Left ventricle myocardium inferior (tissue), 1 donor: ENCODE measurements at places on chromosomes 12 and 14. TPM values are rescaled to one million over a fixed set of nuclear protein-coding genes. Genes with fewer than 3 reads are reported as not detected.
A peak's percentile ranks its signal among the peaks of the same experiment; 100 is the strongest.

The IFI27L2 gene
- 56.6 TPM for total RNA-seq

- no peak for DNase-seq
Observed at GRCh38 chr14:57482120-57482519, 11.5 kb downstream of the CCDC198 start.

DNA sequence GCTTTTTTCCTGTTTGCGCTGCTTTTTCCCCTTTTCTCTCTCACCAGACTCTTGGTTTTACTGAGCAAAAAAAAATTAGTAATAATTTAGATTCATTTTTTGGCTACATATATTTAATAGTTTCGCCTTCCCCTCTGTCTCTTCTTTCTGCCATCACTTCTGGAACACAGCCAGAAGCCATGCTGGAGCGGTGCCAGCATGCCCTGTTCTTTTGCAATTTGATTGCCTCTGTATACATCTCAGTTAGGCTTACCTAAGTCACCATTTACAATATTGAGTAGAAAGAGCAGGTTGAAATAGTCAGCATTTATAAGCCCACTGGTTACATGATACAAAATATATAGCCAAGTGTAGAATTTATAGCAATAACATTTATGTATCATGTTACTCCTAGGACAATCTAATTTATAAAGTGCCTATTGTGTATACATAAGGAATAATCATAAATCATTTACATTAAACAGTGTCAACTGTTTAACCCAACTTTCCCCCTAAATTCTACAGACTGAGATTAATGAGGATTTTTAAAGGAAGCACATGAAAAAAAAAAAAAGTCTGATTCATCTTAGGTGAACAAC lies 413.8 kb upstream of the SOX5 start:
- peak; percentile 22 for DNase-seq

The NR2C1 gene
- 40.1 TPM for total RNA-seq

DNA sequence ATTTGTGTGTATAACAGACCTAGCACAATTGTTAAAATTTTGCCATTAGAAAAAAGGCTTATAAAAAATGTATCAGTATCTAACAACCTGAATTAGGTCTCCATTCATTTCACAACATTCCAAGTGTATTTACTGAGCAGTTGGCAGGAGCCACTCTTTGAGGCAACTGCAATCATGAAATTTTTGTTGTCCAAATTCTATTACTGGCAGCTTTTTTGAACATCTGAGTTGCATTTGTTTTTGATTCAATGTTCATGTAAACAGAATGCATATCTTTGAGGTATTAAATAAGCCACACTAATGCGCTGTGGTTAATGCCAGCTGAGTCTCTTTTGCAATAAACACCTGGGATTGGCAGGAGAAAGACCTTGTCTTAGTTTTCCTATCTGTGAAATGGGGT lies 8.7 kb downstream of the KITLG start:
- no peak for DNase-seq

The ADAMTS20 gene
- total RNA-seq, result not detected

The PKP2 gene
- 428 TPM for total RNA-seq

The ACTN1 gene
- 75.4 TPM for total RNA-seq

DNA sequence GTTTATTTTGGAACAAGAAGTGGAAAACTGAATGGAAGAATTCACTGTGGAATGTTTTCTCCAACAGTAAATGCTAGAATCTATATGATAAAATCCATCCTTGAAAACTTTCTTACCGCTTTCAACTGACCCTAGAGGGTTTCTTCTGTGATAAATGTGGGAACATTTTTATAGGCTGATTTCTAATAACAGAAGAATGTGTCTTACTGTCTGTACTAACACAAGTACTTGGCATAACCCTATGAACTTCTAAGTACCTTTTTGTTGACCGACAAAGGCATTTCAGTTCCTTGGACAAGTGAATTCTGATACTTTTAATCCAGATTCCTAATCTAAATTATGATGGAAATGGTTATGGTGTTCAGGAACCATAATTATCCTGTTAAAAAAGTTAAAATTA lies 1109.7 kb upstream of the FLRT2 start:
- no peak for DNase-seq

DNA sequence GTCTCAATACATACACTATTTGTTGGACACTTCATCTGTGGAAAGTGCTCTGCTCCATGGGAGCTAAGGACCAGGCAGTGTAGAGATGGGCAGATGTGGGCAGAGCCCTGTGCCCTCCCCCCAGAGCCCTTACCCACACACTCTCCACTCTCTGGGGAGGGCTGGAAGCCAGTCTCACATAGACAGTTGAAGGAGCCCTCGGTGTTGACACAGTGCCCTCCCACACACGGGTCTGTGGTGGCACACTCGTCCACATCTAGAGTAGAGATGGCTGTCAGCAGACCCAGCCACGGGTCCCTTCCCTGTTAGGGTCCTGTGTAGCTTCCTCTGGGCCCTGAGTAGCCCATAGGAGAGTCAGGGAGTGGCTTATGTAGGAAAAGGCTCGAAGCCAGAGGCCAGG lies 14.3 kb downstream of the ISCA2 start:
- DNase-seq, result no peak

The TMTC2 gene
- 3.4 TPM for total RNA-seq

The NPFF gene
- not detected for total RNA-seq

GRCh38 chr12:121705514-121705913 lies 7.0 kb upstream of the TMEM120B start:
- no peak for DNase-seq

- no peak for DNase-seq
Observed at GRCh38 chr14:92886337-92886736, 36.6 kb upstream of the CHGA start.

DNA sequence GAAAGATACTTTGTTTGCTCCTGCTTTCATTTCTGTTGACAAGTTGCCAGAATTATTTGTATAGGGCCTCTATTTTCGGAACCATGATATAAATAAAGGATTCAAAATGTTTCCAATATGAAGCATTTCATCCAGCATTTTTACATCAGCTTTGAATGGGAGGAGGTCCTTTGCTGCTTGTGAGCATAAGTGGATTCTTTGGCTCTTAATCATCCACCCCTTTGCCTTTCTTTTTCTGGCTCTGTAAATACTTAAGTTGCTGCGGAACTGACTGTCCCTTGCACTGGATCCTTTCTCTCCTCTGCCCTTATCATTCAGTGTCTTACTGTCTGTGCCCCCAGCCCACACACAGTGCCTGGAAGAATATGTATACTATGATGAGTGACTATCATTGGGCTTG lies 357.3 kb upstream of the RGS6 start:
- no peak for DNase-seq

The TAOK3 gene
- total RNA-seq, result 21.4 TPM

The RFX4 gene
- total RNA-seq, result not detected

GRCh38 chr12:125159702-125160101 lies 94.5 kb downstream of the AACS start:
- DNase-seq, result no peak

DNA sequence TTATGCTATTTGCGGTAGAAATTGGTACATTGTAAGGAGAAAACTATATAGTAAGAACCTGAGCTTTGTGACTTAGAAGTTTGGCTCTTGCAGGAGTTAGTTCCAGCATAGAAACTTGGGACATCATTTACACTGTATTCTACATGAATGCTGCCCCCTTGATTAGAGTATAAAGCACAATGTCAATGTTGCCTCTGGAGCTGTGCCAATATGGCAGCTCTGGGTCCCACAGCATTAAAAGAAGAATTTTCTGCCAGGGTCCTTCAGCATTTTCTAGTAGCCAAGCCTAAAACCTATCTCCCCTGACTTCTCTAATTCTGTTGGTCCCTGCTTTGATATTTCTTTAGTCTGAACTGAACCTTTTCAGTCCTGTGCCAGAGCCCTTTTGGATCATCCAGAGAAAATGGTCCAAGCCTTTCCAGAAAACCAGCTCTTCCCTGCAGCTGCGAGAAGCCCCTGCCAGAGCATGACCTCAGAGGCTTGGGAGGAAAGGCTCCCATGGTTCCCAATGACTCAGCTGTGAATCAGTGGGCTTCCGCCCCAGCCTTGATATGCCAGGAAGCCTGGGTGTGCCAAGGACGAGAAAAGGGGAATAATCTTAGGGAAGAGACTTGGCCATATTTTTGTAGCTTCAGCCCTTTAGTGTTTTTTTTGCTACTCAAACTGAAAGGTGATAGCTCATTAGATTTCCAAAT lies 43.2 kb downstream of the PLEKHG7 start:
- DNase-seq, result peak; percentile 83

DNA sequence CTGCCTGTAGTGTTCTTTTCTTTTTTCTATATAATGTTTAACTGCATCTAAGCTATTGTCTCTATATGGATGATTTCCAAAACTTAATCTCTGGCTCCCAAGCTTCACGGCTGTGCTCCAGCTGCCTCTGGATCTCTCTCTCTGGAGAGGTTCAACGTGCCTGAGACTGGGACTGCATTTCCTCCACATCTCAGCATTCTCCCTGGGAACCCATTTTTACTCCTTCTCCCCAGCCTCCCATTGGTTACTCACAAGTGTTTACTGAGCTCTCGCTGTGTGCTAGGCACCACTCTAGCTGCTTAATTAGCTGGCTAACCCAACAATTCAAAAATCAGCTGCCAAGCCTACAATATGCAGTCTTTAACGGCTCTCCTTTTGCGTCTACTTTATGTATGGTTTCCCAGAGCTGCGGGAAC lies 34.7 kb downstream of the FBXL14 start:
- no peak for DNase-seq

The MANSC4 gene
- not detected for total RNA-seq

GRCh38 chr14:56650048-56650447 lies 70.5 kb downstream of the TMEM260 start:
- DNase-seq, result no peak

- no peak for DNase-seq
Observed at GRCh38 chr14:75991753-75992152, 6.2 kb downstream of the IFT43 start.

DNA sequence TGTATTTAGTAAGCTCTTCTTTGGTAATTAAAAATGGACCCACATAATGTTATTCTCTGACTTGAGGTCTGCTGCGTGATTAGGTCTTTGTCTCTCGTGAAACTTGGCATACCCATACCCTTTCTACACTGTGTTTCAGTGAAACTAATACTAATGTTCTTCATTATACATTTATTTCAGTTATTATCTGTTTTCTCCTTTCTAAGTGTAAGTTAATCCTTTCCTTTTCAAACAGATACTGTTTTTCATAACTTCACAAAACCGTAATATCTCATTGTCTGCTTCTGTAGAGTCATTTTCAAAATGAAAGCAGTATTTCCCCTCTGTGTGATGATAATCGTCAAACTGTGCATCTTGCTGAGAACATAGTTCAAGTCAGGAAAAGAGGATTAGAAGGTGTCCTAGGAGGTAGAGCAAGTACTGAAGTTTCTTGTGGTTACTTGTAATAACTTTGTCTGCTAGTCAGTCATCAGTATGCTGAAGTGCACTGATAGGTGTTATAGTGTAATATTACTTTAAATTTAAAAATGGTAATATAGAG lies 15.9 kb downstream of the PYROXD1 start:
- no peak for DNase-seq

The ANHX gene
- total RNA-seq, result not detected

- DNase-seq, result no peak
Observed at GRCh38 chr14:23008831-23009230, 1.1 kb downstream of the C14orf93 start.

DNA sequence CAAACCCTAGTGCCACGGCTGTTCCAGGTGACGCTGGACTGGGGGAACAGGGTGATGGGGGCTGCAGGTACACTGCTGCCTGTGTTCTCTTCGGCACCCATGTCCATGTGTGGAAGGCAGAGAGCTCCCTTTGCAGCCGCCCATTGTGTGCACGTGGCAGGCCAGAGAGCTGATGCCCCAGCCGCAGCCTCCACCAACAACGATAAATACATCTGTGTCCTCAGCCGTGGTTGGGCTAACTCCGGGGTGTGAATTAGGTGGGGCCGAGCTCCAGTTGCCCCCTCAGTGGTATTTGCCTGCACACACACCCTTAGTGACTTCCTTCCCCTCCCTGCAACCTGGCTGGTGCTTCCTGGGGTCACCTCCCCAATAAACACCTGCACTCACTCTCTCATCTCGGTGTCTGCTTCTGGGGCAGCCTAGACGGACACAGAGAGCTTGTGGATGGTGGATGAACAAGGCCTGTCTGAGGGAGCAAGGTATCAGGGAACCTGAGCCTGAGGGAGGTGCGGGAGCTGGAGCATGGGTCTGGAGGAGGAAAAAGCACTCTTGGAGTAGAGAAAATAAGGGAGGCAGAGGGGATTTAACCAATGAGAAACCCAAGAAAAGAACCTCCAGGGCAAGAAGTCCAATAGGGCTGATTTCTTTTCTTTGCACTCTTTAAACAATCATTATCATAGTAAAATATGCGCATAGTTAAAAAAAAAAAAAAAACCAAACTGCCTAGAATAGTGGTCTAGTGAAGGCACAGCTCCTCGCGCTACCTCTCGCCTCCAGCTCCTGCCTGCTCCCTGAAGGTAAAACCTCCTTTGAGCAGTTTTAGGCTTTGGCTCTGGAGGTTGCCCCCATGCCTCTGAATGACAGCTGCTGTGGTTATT lies 112.6 kb downstream of the ZNF664 start:
- no peak for DNase-seq

- no peak for DNase-seq
Observed at GRCh38 chr12:123034865-123035264, 54.4 kb downstream of the ARL6IP4 start.

DNA sequence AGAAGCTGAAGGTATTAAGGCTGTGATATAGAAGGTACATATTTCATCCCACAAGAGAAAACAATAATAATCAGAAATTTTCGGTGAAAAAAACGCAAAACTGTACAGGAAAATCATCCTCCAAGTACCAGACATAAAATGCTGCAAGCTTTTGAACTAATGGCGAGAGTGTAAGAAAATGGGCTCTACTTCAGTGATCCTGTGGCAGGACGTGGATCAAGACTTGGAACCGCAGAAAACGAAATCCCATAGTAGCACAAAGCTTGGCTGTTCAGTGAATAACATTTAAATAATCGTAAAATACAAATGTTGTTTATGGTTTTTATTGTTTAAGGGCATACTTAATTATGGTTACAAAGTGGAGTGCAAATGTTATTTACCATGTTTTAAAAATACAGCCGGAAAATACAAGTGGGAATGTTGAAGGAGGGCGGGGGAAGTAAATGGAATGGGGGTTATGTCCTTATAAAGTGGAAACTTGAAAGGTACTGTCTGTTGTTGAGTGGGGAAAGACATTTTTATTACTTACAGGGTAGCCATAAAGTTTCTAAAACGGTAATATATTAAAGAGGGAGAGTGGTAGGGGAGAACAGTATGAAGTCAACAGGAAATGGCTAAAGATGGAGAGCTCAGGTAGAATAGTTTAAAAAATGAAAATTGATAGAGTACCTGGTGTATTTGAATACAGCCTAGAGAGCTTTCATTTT lies 1.1 kb downstream of the SMIM10L1 start:
- DNase-seq, result no peak

- no peak for DNase-seq
Observed at GRCh38 chr12:92827836-92828431, 101.2 kb downstream of the EEA1 start.

GRCh38 chr12:127025545-127025944 lies 1241.4 kb upstream of the TMEM132C start:
- DNase-seq, result no peak

GRCh38 chr14:104702673-104703072 lies 13.3 kb downstream of the INF2 start:
- DNase-seq, result no peak

The GLIPR1L1 gene
- total RNA-seq, result not detected

DNA sequence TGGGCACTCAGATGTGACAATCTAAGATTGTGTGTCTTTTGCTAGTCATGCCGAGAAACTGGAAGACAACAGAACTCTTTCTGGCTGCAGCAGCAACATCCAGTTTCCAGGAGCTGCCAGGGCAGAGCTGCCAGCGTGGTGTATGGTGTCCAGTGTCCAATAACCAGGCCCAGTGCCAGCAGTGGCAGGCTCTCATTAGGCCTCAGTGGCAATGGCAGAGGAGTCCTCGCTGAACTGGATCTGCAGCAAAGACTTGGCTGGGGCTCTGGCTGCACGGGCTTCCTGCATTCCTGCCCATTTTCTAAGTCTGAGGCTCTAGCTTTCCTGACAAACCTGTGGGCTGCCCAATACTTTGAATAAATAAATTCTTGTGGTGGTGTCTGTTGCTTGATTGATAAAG lies 26.2 kb upstream of the PPM1A start:
- DNase-seq, result peak; percentile 79
